SK-MEL-5 (cell line): ENCODE measurements at places on chromosomes 1 and 21. TPM values are rescaled to one million over a fixed set of nuclear protein-coding genes. Genes with fewer than 3 reads are reported as not detected.

The PERM1 gene
- total RNA-seq = 0.85 and 1.3 TPM in 2 replicates

The CHI3L2 gene
- total RNA-seq = 0.55 TPM in 1 of 2 replicates, not detected in the other

The RAB3B gene
- 0.08 and 0.19 TPM in 2 replicates for total RNA-seq

The VHLL gene
- 0.27 TPM in 1 of 2 replicates, not detected in the other for total RNA-seq

The GJB5 gene
- total RNA-seq = not detected in 2 replicates
